ENCODE measurements at places on chromosomes 2 and 18.

- no peak for DNase-seq
Observed at GRCh38 chr2:157185476-157186227, 71.9 kb upstream of the GALNT5 start.

- no peak for DNase-seq
Observed at GRCh38 chr2:96105994-96106715, 10.2 kb downstream of the ADRA2B start.

DNA sequence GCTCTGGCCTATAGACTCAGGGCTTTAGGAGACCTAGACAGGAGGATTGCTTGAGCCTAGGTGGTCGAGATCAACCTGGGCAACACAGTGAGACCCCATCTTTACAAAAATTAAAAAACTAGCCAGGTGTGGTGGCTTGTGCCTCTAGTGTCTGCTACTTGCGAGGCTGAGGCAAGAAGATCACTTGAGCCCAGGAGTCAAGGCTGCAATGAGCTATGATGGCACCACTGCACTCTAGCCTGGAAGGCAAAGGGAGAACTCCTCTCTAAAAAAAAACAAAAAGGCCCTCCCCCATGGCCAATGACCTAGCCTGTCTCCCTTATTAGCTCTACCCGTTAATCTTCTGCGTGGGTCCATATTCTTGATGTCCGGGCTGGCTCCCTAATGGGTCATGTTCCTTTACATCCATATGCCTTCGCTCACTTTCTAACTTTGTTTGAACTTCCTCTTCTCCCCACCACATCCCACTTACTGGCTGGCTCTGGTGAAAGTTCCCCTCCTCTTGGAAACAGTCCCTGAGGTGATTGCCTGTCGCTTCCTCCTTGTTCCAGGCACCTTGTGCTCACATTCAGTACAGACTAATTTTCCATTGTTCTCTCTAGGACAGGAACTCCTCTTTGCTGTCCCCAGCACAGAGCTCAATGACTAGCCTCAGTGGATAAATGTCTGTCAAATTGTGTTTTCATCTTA lies 103.0 kb downstream of the AFF3 start:
- DNase-seq = no peak

DNA sequence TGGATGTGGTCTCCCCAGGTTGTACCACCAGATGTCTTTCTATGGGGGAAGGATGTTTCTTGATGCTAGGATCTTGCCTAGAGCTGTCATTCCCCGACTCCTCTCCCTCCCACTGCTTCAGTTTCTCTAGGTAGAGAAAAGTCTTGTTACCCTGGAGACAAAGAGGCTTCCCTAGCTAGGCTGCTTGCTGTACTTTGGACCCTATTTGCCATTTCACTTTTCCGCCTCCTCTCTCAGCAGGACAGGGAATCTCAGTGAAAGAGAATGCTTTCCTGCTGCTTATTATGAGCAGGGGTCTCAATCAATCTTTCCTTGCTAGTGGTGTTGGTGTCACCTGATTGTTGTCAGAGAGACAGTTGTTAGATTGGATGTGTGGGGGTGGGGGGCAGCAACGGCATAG lies 818.8 kb upstream of the GYPC start:
- no peak for DNase-seq

GRCh38 chr2:62489162-62489561 lies 16.8 kb downstream of the TMEM17 start:
- DNase-seq = no peak
